SJCRH30 (cell line): ENCODE measurements at places on chromosomes 11 and 22. TPM values are rescaled to one million over a fixed set of nuclear protein-coding genes. Genes with fewer than 3 reads are reported as not detected.
A peak's percentile ranks its signal among the peaks of the same experiment; 100 is the strongest.

DNA sequence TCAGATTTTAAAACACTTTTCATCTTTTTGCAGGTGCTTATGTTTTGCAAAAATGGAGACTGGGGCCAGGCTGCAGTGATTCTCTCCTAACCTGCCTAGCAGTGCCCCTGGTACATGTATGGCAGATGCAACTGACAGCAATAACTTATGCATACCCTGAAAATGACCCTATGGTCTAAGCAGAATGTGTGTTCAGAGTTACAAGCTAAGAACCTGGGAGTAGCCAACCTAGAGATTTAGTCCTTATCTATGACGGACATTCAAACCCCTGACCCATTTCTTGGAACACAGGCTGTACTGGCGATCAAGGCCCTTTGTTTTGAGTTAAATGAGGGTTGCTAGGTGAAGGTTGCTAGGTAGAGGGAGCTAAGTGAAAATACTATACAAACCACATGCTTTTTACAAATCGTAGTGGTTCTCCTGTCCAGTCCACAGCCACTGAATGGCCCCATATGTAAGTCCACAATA lies 184.9 kb upstream of the SESN3 start:
- DNase-seq = no peak
- H3K36me3 ChIP-seq = no peaks in the 10 kb centered on the region
- no peak overlapping the region for H3K27ac ChIP-seq
- H3K4me1 ChIP-seq = no peaks in the 10 kb centered on the region
- H3K27me3 ChIP-seq = no peaks in the 10 kb centered on the region

PIK3IP1 gene
- total RNA-seq = 0.47 and 0.51 TPM in 2 replicates

- DNase-seq = no peak
- no peaks in the 10 kb centered on the region for H3K27me3 ChIP-seq
- no peaks in the 10 kb centered on the region for H3K36me3 ChIP-seq
- H3K4me3 ChIP-seq = no peak overlapping the region
- H3K4me1 ChIP-seq = no peaks in the 10 kb centered on the region
These were observed 127.4 kb downstream of the SPON1 start for GRCh38 chr11:14089690-14090462.

KRTAP5-2 gene
- total RNA-seq = not detected in 2 replicates

DNA sequence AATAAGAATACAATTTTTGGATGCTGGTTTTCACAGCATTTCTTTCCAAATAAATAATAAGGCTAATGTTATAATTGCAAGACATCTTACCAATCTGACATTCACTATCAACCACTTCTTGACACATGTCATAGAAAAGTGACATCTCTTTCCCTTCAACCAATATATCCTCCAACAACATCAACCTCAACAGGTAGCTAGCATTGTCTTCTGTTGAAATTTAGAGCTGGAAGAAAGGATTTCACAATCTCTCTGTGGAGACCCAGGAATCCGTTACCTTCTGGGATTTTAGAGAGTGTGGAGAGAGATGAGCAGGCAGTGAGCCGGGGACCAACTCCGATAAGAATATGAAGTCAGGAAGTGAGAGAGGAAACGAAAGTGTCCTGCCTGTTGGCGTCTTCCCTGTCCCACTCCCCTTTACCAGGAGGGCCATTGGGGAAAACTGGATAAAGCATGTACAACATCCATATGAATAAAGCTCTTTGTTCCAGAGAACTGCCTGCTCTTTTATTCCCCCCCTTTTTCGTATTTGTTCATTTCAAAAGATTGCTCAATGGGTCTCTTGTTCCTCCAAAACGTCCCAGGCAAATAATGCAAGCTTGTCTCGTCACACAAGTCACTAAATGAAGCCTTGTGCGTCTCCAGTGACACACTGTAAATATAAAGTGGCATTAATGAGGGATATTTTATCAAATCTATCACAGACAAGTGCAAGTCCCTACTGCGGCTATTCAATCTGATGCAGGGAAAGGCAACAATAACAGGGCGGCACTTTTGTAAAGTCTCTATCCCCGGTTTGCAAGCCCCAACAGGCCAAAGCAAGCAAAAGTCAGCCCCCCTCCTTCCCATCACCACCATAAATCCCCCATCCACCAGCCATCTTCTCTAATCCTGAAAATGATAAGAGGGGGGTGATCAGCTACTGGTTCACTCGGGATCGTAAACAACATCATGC lies 3.4 kb downstream of the CADM1 start:
- 0 out of 2 replicates have a peak, but pooled peaks cover 3% of the 10 kb centered on the region for H3K4me1 ChIP-seq
- no peaks in the 10 kb centered on the region for H3K36me3 ChIP-seq
- H3K27ac ChIP-seq = no peak overlapping the region
- no peak for DNase-seq

DNA sequence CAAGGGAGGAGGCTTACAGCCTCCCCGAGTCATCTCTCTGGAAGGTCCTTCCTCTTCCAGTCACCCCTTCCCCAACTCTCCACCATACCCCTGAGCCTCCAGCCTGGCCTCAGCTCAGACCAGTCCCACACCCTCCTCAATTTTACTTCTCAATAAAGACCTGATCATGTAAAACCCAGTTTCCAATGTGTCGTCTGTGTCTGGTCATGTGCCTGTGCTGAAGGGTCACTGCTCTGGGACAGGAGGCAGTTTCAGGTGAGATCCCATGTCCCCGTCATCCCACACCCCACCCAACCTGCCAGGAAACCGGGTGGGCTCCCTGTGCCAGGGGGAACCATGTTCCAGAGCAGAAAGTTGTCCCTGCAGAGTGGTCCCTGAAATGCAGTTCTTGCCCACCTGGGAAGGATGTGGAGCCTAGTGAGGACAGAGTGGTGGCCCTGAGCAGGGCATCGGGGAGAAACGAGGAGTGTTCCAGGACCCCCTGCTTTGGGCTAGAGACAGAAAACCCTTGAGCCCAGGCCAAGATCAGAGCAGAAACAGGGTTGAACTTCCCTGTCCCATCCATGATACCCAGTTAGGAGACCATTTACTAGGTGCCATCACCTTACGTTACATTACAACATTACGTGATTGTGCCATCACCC lies 19.4 kb downstream of the IGLL5 start:
- no peaks in the 10 kb centered on the region for H3K27me3 ChIP-seq
- H3K4me1 ChIP-seq = peaks cover 28% of the 10 kb centered on the region
- H3K4me3 ChIP-seq = no peak overlapping the region
- H3K27ac ChIP-seq = no peak overlapping the region
- DNase-seq = no peak

RRP8 gene
- total RNA-seq = 15.8 and 15.9 TPM in 2 replicates

DNA sequence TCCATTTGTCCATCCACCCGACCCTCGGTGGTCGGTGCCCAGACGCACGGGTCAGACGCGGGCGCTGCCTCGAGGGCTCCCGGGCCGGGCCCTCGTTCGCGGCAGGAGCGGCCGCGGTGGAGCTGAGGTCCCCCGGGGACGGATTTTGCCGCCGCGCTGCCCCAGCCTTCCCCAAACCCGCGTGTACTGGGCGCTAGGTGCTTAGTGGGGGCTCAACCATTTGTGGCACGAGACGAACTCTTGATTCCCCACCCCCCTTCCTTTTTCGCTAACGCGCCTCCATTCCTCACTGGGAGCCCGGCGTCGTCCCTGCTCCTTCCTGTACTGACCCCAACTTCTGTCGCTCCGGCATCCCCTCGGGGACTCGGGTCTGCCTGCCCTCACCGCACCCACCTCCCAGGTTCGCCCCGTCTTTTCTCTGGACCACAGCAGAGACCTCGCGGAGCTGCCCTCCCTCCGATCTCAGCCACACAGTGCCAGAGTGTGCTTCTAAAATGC lies 789 bp upstream of the CBX7 start:
- H3K4me1 ChIP-seq = no peaks in the 10 kb centered on the region; the same call in 1 of the 2 replicates
- no peak for DNase-seq
- H3K27me3 ChIP-seq = no peaks in the 10 kb centered on the region
- no peak overlapping the region for H3K27ac ChIP-seq
- no peaks in the 10 kb centered on the region for H3K36me3 ChIP-seq

PISD gene
- total RNA-seq = 18.6 and 20.1 TPM in 2 replicates

- no peaks in the 10 kb centered on the region for H3K27me3 ChIP-seq
- H3K27ac ChIP-seq = no peak overlapping the region
- H3K36me3 ChIP-seq = no peaks in the 10 kb centered on the region
These were observed 5.9 kb downstream of the MMP11 start for GRCh38 chr22:23778577-23778900.

DNA sequence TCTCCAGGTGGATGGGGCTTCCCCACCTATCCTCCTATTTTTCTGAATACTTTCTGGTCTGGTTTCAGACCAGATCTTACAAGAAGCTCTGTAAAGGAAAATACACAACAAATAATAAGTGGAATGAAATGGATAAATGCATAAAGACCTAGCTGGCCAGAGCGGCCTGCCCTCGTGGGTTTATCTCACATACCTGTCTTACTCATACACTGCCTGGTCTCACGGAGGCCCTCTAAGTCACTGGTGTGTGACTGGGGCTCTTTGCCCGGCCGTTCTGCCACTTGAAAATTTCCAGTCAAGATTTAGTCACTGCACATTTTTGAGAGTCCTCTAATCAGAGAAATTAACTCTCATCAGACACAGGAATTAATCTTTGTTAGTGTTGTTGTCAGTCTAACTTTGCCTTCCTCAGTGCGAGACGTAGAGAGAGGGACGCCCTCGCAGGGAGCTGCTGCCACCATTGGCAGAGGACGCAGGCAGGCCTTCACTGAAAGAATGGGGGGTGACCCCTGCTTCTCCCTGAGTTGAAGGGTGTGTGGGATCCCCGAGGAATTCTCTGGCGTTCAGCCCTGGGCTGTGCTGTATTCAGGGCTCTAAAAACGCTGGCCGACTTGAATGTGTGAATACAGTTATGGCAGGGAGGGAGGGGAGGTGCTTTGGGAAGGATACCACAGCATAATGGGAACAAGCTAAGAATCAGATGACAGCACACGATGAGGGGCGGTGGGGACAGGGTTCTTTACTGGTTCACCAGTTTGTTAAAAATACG lies 46.3 kb upstream of the CADM1 start:
- H3K4me1 ChIP-seq = no peaks in the 10 kb centered on the region
- no peaks in the 10 kb centered on the region for H3K27me3 ChIP-seq
- no peaks in the 10 kb centered on the region for H3K36me3 ChIP-seq
- DNase-seq = no peak

POU2AF3 gene
- not detected in 2 replicates for total RNA-seq

DNA sequence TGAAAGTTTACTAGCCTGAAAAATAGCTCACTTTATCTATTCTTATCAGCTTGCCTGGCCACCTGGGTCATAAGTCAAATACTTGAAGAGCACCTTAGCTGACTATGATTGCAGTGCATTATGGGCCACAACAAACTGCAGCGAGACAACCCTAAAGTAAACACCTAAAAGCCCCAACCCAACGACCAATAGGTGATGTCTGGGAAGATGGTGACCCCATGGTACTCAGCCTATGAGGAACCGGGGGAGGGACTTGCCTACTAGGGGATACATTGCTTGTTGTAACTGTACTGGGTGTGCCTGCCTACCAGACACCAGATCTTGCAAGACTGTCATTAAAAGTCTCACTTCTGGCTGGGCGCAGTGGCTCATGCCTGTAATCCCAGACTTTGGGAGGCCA lies 35.6 kb upstream of the APOBEC3A start:
- DNase-seq = peak; percentile 5
- no peak overlapping the region for H3K27ac ChIP-seq

ADORA2A gene
- total RNA-seq = 6.9 and 8.7 TPM in 2 replicates

C1QTNF5 gene
- total RNA-seq = 0.85 and 2.0 TPM in 2 replicates

DNA sequence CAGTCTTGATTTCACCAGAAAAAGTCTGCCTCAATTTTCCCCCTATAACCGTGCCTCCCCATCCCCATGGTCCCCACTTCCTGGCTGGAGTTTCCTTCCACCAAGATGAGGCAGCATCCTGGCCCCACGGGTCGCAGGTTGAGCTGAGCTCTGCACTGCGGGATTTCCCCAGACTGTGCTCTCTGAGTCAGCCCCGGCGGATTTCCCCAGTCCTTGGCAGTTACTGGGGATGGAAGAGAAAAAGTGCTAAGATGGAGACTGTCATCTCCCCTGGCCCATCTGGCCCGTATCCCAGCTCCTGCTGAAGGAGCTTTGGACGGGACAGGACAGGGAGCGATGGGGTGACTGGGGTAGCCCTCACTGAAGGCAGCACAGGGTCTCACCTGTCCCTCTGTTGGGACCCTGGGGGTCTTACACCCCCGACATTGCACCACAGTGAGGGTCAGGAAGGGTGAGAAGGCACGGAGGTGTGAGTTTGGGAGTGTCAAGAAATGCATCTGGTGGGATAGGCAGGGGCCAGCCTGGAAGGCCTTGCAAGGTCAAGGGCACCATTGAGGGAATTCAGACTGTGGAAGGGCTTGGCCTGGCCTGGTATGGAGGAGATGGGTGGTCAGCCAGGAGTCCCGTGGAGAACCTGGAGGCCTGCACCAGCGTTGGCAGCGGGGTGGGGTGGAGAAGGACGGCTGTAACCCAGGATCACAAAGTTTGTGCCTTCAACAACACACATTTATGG lies 36.5 kb downstream of the NADSYN1 start:
- H3K4me3 ChIP-seq = no peak overlapping the region
- DNase-seq = no peak
- peak overlapping the region; percentile 85 for H3K27ac ChIP-seq
- peaks cover 13% of the 10 kb centered on the region for H3K4me1 ChIP-seq
- H3K36me3 ChIP-seq = no peaks in the 10 kb centered on the region

POGLUT3 gene
- 28.5 and 32.2 TPM in 2 replicates for total RNA-seq

- DNase-seq = no peak
- no peaks in the 10 kb centered on the region for H3K4me1 ChIP-seq
- H3K27ac ChIP-seq = no peak overlapping the region
These were observed 108.6 kb upstream of the RASSF10 start for GRCh38 chr11:12900496-12900895.

SYNGR1 gene
- 3.2 and 4.0 TPM in 2 replicates for total RNA-seq

OR5AP2 gene
- not detected in 2 replicates for total RNA-seq

GRCh38 chr11:92545906-92546471 lies 321.4 kb downstream of the FAT3 start:
- DNase-seq = no peak
- H3K27me3 ChIP-seq = no peaks in the 10 kb centered on the region
- no peak overlapping the region for H3K4me3 ChIP-seq
- no peak overlapping the region for H3K27ac ChIP-seq
- no peaks in the 10 kb centered on the region for H3K4me1 ChIP-seq

- no peak overlapping the region for H3K27ac ChIP-seq
- H3K36me3 ChIP-seq = no peaks in the 10 kb centered on the region
- H3K4me1 ChIP-seq = no peaks in the 10 kb centered on the region; the same call in 1 of the 2 replicates
- no peak overlapping the region for H3K4me3 ChIP-seq
- H3K27me3 ChIP-seq = no peaks in the 10 kb centered on the region
- DNase-seq = no peak
These were observed 452.6 kb downstream of the NELL1 start for GRCh38 chr11:21121991-21122390.

DNA sequence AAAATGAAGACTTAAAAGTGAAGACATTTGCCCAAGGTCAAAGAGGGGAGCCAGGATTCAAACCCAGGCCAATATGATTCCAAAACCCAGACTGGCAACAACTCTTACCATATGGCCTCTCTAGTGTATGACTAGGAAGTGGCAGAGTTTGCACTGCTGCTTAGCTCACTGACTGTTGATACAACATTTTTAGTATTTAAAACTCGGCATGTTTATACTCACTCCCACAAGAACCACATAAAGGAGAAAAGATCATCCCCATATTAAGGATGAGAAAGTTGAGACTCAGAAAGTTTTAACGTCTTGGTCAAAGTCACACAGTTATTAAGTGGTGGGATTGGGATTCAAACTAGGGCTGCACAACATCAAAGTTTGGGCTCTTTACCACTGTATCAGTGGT lies 81.7 kb downstream of the CCDC34 start:
- no peaks in the 10 kb centered on the region for H3K36me3 ChIP-seq
- no peak overlapping the region for H3K27ac ChIP-seq
- H3K4me3 ChIP-seq = no peak overlapping the region
- no peak for DNase-seq
- H3K27me3 ChIP-seq = no peaks in the 10 kb centered on the region
